Tibial nerve (tissue), 4 donors: ENCODE measurements at places on chromosomes 11 and 22.

GRCh38 chr11:119709638-119710346 lies 19.2 kb downstream of the NECTIN1 start:
- DNase-seq: no peak

GRCh38 chr11:31757260-31757835 lies 53.8 kb downstream of the PAX6 start:
- DNase-seq: no peak

GRCh38 chr11:59158206-59159068 lies 13.5 kb upstream of the DTX4 start:
- DNase-seq: peak; percentile 77

DNA sequence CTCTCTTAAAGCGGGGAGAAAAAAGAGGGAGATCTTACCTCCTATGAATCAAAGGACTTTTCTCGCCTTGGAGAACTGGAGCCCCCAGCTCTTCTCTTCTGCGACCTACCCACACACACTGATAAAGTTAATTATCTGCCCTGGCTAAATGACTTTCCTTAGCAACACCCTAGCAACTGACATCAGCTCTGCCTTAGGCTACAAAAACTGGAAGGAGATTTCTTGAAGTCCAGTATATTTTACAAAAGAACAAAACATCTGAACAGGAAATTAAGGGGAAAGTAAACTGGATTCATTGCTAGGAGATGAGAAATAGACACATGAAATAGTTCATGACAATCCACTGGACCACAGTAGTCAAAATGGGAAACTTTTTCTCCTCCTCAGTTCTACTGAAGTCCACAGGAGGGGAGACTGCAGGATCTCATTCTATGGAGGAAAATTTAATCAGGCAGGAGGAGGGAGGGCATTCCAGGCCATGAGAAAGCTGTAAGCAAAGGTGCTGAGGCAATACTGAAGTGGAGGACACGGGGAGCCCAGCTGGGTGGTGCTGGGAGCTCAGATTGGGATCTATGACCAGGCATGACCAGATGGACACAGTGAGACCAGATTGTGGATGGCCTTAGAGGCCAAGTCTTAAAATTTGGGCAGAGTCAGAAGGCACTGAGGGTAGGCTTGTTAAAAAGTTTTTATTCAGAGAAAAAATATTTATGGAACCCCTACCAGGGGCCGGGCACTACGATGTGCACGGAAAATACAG lies 3.7 kb upstream of the SPON1 start:
- no peak for DNase-seq

- DNase-seq: no peak
Measured at GRCh38 chr22:29580200-29580810, 608 bp downstream of the NIPSNAP1 start.

- no peak for DNase-seq
Measured at GRCh38 chr11:10407749-10408685, 47.0 kb upstream of the AMPD3 start.

DNA sequence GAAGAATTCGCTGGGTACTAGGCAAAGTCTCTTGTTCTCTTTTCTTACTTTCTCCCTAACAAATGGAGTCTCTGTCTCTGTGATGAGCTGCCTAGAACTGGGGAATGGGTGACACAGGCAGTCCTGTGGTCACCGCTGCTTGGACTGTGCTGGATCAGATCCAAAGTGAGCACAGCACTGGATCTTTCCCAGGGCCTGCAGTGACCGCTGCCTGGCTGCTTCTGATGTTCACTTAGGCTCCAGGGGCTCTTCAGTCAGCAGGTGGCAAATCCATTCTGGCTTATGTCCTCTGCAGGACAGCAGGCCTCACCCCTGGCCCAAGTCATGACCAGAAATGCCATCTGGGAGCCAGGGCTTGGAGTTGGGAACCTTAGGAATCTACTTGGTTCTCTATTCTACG lies 61.5 kb downstream of the EXT2 start:
- DNase-seq: no peak
